Choroid plexus epithelial cell (primary cell): ENCODE measurements at places on chromosomes 3 and 15.

GRCh38 chr15:74788683-74789151 is 6.8 kb downstream of the CSK start:
- DNase-seq = no peak

- peak; percentile 87 for DNase-seq
These were observed 99.4 kb downstream of the FBLN2 start for GRCh38 chr3:13648060-13649001.

DNA sequence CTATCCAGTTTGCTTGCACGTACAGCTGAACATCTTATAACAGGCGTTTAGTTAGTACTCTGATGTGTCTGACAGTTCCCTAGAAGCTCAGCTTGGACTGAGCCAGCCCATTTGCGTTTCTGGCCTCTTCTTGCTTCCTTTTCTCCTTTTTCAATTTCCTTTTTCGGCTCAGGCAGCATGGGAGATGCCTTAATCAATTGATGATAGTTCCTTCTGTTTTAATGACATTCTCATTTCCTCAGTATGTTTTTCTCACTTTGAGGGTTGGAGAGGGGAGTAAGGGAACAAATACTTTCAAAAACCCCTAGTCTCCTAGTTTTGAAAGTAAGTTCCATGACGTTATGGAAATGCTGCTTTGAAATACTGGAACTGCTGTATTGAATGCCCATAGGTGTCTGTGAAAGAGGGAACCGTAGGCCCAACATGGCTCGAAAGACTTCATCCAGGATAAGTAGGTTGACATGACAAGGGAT is 18.9 kb downstream of the IL1RAP start:
- no peak for DNase-seq

- DNase-seq = no peak
These were observed 260.5 kb upstream of the TLE3 start for GRCh38 chr15:70358011-70358819.

- DNase-seq = no peak
These were observed 40.0 kb downstream of the TRH start for GRCh38 chr3:130014526-130014925.

DNA sequence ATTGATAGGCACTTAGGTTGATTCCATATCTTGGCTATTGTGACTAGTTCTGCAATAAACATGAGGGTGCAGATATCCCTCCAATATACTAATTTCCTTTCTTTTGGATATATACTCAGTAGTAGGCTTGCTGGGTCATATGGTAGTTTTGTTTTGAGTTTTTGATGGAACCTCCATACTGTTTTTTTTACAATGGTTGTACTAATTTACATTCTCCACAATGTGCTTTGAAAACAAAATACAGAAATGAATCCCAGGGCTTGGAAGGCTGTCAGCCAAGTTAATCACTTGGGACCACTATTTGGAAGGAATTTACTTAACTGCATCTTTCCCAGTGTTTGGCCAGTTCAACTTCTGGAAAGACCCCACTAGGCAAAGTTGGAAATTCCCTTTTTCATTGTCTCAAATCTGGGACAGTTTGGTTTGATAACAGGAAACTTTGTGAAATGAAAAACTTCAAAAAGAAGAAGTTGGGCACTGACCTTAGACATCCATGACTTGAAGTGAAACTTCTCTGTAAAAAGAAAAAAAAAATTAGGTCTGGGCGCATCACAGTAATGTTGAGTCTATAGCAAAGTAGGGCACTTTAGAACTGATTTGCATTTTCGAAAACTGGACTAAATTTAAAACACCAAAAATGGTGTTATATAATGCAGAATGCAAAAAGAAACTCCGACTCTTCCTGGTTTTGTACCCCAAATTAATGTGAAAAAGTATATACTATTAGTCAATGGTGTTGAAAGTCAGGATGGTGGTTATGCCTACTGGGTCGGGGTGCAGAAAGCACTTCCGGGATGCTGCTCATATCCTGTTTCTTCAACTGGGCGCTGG is 6.0 kb downstream of the CTSH start:
- DNase-seq = no peak

- no peak for DNase-seq
These were observed 188.0 kb downstream of the KLHL25 start for GRCh38 chr15:85606738-85607137.

GRCh38 chr3:110788794-110789193 is 282.8 kb upstream of the NECTIN3 start:
- no peak for DNase-seq

GRCh38 chr15:71409541-71409940 is 294.3 kb downstream of the THSD4 start:
- DNase-seq = peak; percentile 45

DNA sequence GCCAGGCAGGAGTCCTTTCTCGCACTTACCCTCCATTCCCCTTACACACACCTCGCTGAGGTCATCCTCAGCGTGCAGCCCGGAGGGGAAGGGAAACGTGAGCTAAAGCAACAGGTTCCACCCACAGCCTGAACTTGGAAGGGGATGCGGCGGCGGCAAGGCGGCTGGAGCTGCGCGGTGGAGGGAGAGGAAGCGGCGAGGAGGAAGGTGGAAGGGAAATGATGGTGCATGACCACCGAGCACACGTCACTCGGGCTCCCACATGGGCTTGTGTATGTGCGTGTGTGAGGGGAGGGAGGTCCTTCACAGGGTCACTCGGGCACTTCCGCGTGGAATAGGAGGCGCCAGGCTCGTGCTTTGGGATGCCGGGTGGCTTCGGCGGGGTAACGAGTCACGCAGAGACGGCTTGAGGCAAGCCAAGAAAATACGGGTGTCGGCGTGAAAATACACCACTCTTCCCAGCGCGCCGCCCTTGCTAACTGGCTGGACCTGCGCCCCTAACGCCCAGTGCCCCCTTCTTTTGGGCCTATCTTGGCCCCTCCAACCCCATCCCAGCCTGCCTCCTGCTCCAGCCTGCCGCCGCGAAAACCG is 225.5 kb upstream of the IL12A start:
- DNase-seq = peak; percentile 84

DNA sequence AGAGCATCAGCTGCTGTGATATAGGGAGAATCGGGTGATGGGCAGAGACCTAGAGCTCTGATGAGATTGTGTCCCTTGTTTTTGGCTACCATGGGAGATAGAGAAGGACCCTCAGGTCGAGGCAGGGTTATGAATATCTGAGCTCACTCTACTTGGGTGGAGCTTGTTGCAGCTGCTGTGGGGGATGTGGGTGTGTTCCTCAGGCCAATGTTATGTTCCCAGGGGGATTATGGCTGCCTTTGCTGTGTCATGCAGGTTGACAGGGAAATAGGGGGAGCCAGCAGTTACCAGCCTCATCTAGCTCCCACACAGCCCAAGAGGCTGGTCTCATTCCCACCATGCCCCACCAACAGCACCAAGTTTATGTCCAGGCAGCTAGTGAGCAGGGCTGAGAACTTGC is 131.5 kb downstream of the TRIM42 start:
- DNase-seq = no peak

DNA sequence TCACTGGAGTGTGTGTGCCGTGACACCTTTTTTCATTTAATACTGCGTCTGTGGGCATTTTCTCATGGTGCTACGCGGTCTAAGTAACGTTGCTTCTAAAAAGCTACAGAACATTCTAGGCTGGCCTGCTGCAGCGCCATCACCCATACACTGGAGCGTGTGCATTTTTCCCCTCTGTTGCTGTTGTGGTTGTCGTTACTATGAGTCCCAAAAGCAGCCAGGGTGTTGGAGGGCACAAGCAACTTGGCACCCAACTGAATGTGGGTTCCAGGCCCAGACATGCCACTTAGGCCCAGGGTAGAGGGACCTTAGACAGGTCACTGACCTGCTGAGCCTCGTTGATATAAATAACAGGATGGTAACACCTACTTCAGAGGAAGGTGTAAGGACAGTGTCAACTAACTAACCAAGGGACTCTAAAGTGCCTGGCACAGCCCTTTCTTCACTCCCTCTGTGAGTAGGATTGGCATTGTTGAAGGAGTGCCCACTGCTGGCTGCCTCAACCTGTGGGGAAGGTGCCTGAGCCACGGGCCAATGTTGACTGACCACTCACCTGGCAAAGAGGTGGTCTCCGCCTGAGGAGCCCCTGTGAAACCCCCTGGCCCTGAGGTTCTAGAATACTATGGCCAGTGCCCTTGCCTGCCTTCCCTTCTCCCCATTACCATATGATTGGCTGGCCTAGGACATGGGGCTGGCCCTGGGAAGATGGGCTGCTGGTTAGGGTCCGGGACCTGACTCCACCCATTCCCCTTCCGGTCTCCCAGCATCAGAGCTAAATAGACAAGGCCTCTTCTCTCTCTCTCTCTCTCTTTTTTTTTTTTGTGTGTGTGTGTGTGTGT is 3.5 kb downstream of the CSK start:
- DNase-seq = no peak

DNA sequence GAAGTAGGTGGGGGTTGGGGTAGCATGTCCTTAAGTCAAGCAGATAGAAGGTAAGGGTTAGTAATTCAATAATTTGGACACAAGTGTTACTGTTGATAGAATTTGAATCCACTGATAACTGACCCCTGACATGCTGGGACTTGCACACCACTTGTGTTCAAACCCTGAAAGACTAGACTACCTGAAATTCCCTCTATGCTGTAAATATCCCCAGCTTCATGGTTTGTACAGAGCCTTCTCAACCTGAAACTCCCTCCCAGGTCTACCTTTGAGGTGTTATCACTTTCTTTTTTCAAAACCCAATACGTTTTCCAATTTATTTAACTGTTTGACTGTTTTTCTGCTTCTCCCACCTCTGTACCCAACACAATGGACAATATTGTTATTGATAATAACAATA is 459.6 kb downstream of the NLGN1 start:
- DNase-seq = no peak

DNA sequence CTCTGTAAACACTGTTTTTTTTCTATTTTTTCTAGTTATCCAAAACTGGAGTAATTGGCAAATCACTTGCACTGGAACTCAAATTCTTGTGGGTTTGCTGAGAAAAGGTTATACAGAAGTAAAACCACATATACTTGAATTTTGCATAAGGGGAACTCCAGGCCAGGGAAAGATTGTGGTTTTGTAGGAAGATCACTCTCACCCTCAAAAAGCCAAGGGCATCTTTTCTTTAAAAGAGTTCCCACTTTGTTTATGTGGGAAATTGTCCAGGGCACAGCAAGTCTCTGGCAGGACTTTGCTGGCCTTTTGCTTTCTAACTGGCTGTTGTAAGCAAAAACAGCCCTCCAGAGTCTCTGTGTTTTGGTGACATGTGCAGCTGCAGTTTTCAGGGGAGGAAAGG is 340.3 kb upstream of the RBMS3 start:
- DNase-seq = peak; percentile 98

GRCh38 chr3:46709157-46709654 is 8.0 kb downstream of the TMIE start:
- DNase-seq = no peak

GRCh38 chr15:90407871-90408317 is 19.9 kb downstream of the IQGAP1 start:
- peak; percentile 66 for DNase-seq
